Hepatic stellate cell (primary cell): ENCODE measurements at places on chromosomes 16 and 17.

- no peak for DNase-seq
These were observed 19.0 kb upstream of the FA2H start for GRCh38 chr16:74793571-74793970.

DNA sequence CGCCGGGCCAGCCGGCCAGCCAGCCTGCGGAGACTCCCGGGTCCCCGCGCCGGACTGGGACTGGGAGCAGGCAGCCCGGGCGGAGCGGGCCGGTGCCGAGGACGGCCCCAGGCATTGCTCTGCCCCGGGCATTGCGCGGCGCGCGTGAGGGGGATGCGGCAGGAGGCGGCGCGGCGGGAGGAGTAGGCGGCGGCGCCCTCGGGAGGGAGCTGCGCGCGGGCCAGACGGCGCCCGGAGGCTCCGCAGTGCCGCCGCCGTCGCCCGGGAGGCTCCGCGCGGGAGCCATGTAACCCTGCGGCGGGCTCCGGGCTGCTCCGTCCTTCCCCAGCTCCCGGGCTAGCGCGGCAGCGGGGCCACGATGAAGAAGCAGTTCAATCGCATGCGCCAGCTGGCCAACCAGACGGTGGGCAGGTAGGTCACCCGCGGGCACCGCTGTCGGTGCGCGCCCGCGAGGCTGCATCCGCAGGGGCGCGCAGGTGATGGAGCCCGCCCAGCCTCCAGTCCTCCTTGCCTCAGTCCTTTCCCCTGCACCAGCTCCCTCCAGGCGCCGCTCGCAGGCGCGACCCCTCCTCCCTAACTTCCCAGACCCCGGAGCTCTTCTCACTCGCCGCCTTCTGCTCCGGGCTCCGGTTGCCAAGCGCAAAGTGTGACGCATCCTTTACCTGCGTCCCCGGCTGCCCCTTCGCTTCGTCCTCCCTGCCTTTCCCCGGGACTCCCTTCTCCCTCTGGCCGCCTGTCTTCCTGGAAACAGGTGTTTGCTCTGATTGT is at the start of gene ARHGAP44:
Gene ARHGAP44, plus strand, starts transcription at position 18 of the 768 bp plus-strand sequence. Its CDS starts 341 bp downstream, at position 359.
- DNase-seq, result peak; percentile 78

- DNase-seq, result no peak
These were observed 51.4 kb upstream of the MNT start for GRCh38 chr17:2452216-2452750.

DNA sequence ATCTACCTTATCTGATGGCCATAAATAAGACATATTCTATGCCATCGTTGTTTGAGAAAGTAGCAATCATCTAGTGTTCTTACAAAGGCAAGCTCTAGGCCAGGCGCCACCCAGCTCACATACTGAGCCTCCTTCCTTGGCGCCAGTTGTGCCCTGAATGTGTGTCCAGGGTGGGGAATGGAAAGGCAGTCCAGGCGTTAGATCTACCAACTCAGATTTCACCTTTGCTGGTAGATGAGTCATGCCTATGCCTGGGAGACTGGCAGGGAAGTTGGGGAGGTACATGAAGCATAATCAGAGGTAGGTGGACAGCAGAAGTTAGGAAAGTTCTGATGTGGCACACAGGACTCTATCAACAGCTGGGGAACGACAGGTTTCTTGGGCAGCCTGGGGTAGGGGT is 23.6 kb downstream of the SDR42E1 start:
- no peak for DNase-seq
